ENCODE measurements at places on chromosomes 5 and 9. TPM values are rescaled to one million over a fixed set of nuclear protein-coding genes. Genes with fewer than 3 reads are reported as not detected.

GRCh38 chr5:56856541-56857178 is 41.3 kb downstream of the MAP3K1 start:
- no peak for DNase-seq

- DNase-seq = no peak
These were observed 62.7 kb upstream of the PALM2AKAP2 start for GRCh38 chr9:109717342-109717741.

DNA sequence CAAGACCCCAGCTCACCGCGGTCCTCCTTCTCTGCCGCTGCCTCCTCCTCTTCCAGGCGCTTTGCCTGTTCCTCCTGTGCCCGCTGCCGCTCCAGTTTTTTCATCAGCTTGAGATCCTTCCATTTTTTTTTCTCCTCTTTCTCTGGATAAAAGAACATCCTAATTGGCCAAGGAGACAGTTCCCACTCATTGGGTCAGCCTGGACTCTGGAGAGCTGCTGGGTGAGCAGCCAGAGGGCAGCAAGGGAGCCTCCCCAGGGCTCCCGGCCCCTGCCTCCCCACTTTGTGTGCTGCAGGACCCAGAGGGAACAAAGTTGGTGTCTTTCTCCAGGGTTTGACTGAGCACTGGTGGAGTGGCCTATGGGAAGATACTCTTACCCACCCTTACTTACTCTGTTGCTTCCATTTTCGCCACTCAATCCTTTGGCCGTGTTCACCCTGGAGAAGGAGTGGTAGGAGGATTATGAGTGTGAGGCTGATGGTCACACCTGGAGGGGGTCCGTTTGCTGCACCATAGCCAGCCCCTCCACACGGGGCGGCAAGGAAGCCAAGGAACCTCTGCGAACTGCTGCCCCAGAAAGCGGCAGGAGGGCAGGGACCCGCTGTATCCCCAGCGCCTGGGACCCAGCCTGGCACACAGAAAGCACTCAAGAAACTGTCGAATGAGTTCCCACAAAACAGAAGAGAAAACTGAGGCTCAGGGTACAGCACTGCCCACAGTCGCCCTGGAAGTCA is 708 bp downstream of the SPOUT1 start:
- no peak for DNase-seq

DNA sequence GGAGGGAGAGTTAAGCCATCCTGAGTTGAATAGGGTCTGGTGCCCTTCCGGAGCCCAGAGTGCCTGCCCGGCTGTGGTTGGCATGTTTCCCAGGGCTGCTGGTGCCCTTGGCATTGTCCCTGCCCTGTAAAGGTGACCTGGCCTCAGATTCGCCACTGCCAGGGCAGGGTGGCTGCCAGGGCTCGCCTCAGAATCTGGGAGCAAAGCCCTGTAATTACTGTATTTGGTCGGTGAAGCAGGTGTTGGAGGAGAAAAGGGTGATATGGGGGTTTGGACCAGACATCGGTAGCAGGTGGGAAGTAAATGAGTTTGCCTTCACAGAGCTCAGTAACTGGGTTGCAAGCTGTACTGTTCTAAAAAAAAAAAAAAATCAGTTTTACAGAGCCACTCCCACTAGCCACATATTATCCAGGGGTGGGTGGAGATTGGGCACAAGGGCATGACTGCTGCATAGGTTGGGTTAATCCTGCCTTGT is 47.6 kb downstream of the RGS3 start:
- DNase-seq = no peak

DNA sequence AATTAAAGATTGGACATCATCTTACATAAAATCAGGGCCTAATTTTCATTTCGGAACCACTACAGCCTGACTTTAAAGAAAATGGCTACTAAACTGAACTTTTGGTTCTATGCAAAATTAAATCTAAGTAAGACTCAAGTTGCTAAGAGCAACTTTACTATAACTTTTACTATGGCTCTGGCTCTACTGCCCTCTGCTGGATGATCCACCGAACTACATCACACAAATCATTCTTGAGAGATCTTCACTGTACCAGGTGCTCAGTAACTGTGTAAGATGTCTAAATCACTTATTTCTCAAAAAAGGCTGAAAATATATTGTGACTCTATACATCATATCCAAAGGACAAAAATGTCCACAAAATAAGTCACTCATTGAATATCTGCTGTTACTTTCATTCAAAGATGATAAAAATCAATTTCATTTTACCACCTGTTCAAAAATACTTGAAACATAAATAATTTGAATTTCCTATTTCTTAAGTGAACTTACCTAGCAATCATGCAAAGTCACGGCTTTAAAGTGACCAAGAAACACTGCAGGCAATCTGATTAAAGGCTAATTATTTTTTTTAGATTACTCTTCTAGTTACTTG is 13.5 kb downstream of the MOCS2 start:
- DNase-seq = no peak

GRCh38 chr5:34584165-34584564 is 72.0 kb upstream of the RAI14 start:
- no peak for DNase-seq

DNA sequence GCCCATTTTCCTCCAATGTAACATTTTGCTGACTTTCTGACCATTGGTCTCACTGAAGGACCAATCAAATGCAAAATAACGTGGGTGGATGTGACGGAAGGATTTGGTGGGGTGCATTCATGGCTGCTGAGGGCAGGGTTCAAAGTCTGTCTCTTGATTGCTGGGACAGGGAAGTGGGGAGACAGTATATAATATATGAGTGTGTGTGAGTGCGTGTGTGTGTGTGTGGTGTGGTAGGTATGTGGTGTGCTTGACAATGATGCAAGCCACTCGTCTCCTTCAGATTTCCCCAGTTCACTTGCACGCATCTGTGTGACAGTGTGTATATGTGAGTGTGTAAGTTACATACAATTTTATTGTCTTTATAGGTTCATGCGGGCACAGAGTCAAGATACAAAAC is 477.3 kb downstream of the DIRAS2 start:
- no peak for DNase-seq

- DNase-seq = no peak
These were observed at the start of gene TEX48 for GRCh38 chr9:114681594-114682332. Gene TEX48, minus strand, starts transcription at chr9:114682192. Its CDS starts 10,469 bp downstream, at chr9:114671723.

The SHC3 gene
- 1.3 TPM for polyA plus RNA-seq

The CCDC152 gene
- polyA plus RNA-seq = 0.91 TPM

The HMHB1 gene
- polyA plus RNA-seq = not detected

All from BJ (cell line).